Tongue (tissue), 3 donors: ENCODE measurements at places on chromosomes 2 and 18. TPM values are rescaled to one million over a fixed set of nuclear protein-coding genes. Genes with fewer than 3 reads are reported as not detected.
A peak's percentile ranks its signal among the peaks of the same experiment; 100 is the strongest.

- DNase-seq: no peak
Measured at GRCh38 chr18:32391126-32391525, 79.6 kb downstream of the GAREM1 start.

- DNase-seq: no peak
Measured at GRCh38 chr2:188522517-188522916, 230.8 kb downstream of the GULP1 start.

Gene SERPINB11
- total RNA-seq: 1.0 TPM

DNA sequence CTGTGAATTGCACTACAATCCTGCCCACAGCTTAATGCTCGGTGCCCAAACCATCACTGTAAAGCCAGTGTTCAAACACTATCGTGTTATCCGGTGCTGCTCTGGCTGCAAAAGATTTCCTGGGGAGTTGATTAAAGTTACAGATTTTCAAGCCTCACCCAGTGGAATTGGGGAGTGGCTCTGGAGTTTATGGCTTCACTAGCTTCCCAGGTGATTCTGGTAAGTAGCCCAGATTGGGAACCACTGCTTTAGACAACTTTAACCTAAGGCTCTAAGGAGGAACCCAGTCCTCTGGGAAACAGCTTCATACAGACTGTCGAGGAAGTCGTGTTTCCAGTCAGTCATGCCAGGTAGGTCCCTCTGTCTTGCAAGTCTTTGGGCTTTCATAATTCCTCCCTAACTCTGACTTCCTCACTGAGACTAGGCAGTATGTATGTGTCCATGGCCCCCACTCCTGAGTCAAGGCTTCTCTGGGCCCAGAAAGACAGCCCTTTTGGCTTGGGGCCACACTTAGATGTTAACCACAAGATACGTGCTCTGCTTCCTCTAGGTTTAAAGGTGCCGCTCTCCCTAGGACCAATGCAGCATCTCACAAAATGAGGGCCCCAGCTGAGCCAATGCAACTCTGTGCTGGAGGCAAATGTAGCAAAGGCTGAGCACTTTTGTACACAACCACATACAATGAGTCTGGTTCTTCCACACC lies 299.7 kb downstream of the PRKCE start:
- DNase-seq: no peak

GRCh38 chr2:144364944-144365738 lies 154.8 kb downstream of the ZEB2 start:
- no peak for DNase-seq

Gene IER3IP1
- 16.9 TPM for total RNA-seq

Gene SERPINB4
- total RNA-seq: not detected

Gene ATOH8
- 15.7 TPM for total RNA-seq

DNA sequence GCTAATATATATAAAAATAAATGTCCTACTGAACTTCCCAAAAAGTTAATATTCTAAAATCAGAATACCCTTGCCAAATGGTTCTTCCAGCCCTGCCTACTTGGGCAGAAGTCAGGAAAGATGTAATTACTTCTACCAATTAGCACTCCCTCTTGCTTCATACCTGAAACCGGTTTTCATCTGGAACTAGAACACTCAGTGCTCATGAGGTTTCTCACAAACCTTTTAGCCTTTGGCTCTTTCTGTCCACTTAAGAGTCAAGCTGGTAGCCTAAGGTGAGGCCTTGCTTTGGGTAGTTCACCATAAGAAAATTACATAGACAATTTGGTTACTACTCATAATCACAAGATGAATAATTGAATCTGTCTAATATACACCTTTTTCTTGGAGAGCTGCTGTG lies 4.1 kb downstream of the DSG3 start:
- no peak for DNase-seq

DNA sequence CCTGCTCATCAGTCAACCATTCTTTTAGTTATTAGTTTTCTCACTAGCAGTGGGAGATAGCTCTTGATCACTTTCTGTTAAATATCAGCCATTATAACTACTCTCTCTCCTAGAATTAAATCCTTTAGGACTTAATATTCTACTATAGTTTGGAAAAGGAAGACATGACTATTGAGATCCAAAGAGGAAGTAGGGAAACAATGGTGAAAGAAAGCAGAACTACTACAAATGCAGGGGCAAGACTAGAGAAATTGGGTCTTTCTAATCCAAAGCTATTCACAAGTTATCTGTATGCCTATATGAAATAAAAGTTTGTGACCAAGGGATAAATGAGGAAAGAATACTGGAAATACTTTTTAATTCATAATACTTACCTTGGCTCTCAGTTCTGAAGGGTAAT lies 65.1 kb downstream of the SRBD1 start:
- DNase-seq: no peak

Gene SGO2
- 10.7 TPM for total RNA-seq

Gene AFTPH
- 38.9 TPM for total RNA-seq

DNA sequence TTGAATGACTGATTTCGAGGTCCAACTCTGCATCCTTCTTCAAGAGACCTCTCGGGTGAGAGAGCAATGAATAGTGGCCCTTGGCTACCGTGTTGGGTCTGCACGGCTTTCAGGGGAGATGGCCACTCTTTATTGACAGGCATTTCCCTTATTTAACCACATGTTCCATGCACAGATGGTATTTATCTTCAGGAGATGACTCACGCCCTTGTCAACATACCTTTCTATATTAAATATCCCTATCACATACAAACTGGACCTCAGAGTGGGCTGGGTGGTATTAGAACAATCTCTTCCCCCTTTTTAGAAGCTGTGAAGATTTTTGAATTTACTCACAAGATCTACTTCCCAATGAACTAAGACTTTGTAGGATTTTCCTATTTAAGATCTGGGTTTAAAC lies 109.6 kb upstream of the CDC42EP3 start:
- no peak for DNase-seq

DNA sequence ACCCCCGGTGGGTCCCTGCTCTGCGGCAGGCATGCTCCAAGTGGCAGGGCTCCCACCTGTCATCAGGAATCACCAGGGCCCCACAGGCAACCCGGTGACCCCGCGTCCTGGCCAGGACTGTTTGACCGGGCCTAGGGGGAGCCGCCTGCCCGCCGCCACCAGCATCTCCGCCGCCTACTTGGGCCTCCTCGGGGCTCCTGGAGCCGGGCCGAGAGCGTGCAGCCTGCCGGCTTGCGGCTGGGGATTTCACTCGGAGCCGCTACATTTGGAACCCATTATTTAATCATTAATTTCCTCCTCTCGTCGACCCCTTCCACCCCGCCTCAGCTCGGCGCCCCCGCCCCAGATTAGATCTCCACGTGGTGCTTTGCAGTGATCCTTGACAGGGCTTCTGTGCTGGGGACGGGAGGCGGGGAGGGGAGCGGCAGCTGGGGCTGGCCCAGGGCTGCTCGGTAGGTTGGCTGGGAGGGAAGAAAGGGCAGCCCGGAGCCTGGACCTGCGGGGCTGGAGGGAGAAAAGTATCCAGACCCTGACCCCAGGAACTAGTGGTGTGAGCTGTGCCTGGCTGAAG lies 295.4 kb downstream of the CYP26B1 start:
- peak; percentile 56 for DNase-seq
